Mucosa of descending colon (tissue), 3 donors: ENCODE measurements at places on chromosomes 5 and 9.

DNA sequence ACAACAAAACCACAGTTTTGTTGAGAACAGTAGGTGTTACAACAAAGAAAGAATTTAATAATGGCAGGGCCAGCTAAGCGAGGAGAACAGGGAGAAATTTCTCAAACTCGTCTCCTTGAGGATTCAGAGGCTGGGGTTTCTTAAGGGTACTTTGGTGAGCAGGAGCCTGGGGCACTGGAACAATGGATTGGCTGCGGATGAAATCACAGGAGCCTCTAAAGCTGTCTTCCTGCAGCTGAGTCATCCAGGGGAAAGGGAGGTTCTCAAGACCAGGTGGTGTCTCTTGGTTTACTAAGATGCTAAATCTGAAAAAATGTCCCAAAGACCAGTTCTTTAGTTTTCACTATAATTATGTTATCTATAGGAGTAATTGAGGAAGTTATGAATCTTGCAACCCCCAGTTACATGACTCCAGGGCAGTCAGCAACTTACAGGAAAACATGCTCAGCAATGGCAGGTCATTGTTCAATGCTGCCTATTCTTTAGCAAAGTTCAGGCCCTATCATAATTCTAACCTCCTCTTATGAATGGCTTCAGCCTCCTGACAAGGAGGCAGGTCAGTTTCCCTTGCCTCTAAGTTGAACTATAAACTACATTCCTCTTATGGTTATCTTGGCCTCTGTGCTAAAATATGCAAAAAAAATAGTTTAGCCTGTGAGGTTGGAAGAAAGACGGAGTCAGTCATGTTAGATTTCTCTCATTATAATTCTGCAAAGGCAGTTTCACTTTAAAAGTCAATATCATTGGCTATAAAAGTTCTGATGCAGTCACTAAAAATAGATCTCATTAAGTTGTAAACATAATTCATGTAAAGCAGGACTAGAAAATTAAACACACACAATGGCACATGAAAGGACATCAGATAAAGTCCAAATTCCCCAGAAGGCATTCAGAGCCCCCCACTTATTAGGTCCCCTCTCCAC, 63.3 kb upstream of the CKS2 start:
- peak; percentile 24 for DNase-seq

- peak; percentile 29 for DNase-seq
These were observed 6.9 kb upstream of the UBAP1 start for GRCh38 chr9:34171753-34172535.

- no peak for DNase-seq
These were observed 470.0 kb downstream of the PRDM9 start for GRCh38 chr5:23977365-23977764.

GRCh38 chr5:72659726-72660125, 152.5 kb upstream of the ZNF366 start:
- no peak for DNase-seq

DNA sequence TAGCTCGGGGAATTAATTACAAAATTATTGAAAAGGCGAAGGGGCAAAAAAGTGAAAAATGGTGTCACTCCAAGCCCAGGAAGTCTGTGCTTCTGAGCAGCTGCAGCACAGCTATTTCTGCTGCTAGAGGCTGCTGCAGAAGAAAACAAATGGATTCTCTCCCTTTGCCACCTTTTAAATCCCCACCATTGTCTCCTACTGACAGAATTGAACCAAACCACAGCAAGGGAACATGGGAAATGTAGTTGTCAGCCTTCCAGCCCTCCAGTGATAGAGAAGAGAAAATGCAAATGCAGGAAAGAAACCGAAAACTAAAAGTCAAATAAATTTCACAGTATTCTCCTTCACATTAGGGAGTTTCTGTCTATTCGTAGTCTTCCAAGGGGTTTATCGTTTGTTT, 33.4 kb upstream of the CDC42SE2 start:
- DNase-seq, result no peak

GRCh38 chr5:4643960-4644359, 496.2 kb upstream of the ADAMTS16 start:
- DNase-seq, result no peak

DNA sequence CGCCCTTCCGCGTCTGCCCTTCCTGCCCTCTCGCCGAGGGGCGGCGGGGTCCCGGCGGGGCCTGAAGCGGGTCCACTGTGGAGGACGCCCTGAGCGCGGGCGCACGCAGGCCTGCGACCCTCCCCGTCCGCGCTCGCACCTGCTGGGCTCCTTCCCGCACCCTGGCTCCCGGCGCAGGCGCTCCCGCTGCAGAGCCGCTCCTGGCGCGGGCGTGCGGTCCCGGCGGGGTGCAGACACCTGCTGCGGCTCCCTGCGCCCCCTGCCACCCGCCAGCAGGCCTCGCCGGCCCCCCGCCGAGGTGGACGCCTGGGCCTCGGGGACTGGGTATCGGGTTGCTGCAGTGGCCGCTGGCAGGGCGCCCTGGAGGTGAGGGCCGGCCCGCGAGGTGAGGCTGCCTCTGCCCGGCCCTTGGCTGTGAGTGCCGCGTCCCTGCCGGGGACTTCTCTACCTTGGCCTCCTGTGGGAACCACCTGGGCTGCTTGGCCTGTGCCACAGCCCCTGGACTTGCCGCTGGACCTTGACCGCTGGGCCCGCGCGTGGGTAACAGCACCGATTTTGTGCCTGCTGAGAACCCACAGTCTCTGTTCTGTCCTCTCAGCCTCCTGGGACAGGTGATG, 627 bp downstream of the ARRDC1 start:
- DNase-seq, result peak; percentile 71

GRCh38 chr5:14143841-14144585, 871 bp downstream of the TRIO start:
- peak; percentile 53 for DNase-seq

DNA sequence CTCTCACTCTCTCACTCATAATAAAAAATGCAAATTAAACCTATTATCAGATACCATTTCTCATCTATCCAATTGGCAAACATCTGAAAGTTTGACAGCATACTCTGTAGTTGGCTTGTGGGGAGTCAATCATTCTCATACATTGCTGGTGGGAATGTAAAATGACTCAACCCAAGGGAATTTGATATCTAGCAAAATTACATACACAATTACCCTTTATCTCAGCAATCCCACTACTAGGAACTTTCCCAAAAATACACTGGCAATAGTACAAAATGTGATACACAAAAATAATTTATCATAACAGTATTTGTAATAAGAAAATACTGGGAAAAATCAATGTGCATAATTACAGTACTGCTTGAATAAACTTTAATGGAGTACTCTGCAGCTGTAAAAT, 731.3 kb downstream of the DTWD2 start:
- no peak for DNase-seq

GRCh38 chr5:143314659-143315058, 88.8 kb downstream of the NR3C1 start:
- DNase-seq, result no peak

- peak; percentile 87 for DNase-seq
These were observed 5.4 kb downstream of the GOLM1 start for GRCh38 chr9:86093788-86094555.

DNA sequence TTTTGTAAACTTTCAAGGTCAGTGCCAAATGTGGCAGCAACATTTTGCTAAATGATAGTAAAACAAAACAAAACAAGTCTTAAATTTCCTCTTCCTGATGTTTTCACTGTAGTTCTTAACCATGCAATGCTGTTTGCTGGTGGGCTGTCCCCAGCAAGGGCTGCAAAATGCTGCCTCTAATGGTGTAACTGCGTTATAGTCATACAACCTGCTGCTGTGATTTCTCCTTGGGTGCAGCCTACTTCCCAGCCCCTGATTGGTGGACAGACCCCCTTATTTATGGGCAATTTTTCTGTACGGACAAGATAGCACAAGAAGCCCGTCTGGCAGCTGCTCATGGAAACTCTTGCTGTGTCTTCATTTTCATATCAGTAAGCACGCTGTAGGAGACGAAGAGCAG, 26.6 kb upstream of the PIP5K1B start:
- DNase-seq, result no peak

DNA sequence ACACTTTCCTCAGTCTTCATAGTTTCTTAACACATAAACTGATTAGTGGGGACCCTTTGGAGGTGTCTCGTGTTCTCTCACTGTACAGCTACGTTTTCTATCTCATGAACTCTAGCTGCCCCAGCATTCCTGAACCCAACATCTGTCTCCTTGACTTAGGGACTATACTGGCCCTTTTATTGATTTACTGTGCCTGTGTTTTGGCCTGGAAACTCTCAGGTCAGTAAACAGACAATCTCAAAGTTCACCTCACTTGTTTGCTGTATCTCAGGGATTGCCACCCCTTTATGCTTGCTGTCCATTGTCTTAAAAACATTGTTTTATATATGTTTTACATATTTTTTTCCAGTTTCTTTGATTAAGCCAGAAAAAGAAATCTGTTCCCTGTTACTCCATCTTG, 222.8 kb downstream of the FAM170A start:
- no peak for DNase-seq

- DNase-seq, result no peak
These were observed 30.8 kb downstream of the RASGRF2 start for GRCh38 chr5:80990971-80991370.

DNA sequence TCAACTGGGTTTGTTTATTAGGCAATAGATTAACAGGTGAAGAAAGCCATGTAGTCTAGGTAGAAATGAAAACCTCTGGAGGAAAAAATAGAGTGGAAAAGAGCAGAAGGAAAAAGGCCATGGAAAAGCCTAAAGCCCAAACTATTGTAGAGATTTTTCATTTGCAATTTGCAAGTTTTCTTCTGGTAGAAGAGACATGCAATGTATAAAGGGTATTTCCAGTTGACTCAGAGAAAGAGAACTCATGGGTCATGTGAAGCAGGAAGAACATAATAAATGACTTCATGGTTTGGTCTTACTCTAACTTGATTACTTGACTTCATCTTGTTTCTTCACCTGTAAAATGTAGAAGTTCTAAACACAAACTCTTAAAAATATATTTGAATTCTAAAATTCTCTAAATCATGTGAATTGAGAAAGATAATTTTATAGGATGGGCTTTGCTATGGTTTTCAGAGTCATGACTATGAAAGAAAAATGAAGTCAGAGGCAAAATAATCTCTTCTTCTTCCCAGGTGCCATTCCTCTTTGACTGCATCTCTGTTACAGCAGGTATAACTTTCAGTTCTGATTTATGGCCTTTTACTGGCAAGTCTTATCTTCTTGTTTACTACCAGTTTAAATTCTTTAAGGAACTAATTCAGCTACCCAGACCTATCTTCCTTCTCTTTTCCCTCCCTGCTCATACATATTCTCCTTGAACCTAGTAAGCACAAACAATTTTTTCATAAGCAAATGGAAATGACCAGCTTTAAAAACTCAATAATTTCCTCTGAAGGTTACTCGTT, 47.7 kb upstream of the TMC1 start:
- DNase-seq, result no peak

DNA sequence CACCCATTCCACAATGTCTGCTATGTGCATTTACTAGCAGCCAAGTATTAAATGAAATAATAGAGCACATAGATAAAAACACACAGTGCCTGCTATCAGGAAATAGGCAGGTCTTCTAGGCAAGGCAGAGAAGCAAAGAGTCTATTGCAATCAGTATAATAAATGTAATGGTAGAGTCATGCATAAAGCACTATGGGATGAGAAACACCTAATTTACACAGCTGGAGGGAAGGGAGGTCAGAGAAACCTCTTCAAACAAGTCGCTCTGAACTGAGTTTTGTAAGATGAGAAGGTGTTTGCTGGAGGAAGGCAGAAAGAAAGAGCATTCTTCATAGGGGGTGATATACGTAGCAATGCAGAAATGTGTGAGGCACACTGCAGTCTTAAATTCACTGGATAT, 341.0 kb upstream of the DMAC1 start:
- DNase-seq, result no peak

DNA sequence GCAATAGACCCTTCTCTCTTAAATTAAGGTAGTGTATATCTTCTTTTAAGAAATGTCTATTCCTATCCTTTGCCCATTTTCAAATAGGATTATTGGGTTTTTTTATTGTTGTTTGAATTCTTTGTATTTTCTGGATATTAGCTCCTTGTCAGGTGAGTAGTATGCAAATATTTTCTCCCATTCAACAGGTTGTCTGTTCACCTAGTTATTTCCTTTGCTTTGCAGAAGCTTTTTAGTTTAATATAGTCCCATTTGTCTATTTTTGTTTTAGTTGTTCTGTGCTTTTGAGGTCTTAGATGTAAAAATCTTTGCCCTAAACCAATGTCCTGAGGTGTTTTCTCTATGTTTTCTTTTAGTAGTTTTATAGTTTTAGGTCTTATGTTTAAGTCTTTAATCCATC, 104.7 kb downstream of the CWC27 start:
- DNase-seq, result no peak
